ENCODE measurements at places on chromosomes 1 and 21. TPM values are rescaled to one million over a fixed set of nuclear protein-coding genes. Genes with fewer than 3 reads are reported as not detected.

ATP6V1G3 gene
- not detected for polyA plus RNA-seq

ZBTB48 gene
- 94.2 TPM for polyA plus RNA-seq

CYP4A11 gene
- not detected for polyA plus RNA-seq

IRF6 gene
- 0.62 TPM for polyA plus RNA-seq

HES4 gene
- polyA plus RNA-seq: 1.4 TPM

SLC25A34 gene
- polyA plus RNA-seq: 1.8 TPM

COL11A1 gene
- polyA plus RNA-seq: not detected

LHX8 gene
- not detected for polyA plus RNA-seq

CHIA gene
- polyA plus RNA-seq: not detected

MYCL gene
- 74.7 TPM for polyA plus RNA-seq

DNA sequence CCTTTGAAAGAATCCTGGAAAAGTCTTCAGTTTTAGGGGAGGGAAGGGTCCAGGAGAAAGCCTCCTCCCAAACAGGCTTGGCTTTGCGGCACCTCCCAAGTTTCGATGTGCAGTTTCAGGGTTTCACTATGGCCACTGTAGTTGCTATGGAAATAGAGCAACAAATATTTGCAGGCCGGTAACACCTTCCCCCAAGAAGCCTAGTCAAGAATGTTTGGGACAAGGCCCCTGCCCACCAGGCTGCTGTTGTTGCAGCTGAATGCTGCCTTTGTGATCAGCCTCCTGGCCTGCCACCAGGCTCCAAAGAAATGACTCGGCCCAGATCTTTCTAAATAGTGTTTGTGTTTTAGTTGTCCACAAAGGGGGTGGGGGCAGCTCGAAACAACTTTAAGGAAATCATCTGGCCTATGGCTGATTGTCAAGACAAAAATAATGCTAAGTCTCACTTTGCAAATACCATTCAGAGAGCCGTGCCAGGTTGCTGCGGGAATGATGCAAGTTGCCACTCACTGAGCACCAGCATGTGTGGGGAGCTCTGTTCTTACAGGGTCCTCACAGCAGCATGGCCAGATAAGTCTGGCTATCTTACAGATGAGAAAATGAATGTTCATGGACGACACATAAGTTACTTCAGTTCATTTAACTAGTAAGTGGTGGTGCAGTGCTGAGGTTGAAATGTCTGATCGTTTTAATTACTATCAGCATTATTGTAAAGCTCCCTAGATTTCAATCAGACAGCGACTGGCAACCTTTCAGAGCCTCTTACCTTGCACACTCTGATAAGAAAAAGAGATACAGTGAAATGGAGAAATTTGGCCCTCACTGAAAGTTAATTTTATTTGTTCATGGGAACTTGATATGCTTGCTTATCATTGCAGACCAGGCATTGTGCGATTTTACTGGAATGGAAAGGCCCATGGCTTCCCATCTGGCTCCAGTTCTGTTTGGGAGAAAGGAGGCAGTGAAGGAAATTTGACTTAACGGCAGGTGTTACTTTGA is 91.2 kb upstream of the JUN start:
- DNase-seq: no peak

GRCh38 chr1:30377230-30378002 is 346.0 kb downstream of the MATN1 start:
- DNase-seq: no peak

DNA sequence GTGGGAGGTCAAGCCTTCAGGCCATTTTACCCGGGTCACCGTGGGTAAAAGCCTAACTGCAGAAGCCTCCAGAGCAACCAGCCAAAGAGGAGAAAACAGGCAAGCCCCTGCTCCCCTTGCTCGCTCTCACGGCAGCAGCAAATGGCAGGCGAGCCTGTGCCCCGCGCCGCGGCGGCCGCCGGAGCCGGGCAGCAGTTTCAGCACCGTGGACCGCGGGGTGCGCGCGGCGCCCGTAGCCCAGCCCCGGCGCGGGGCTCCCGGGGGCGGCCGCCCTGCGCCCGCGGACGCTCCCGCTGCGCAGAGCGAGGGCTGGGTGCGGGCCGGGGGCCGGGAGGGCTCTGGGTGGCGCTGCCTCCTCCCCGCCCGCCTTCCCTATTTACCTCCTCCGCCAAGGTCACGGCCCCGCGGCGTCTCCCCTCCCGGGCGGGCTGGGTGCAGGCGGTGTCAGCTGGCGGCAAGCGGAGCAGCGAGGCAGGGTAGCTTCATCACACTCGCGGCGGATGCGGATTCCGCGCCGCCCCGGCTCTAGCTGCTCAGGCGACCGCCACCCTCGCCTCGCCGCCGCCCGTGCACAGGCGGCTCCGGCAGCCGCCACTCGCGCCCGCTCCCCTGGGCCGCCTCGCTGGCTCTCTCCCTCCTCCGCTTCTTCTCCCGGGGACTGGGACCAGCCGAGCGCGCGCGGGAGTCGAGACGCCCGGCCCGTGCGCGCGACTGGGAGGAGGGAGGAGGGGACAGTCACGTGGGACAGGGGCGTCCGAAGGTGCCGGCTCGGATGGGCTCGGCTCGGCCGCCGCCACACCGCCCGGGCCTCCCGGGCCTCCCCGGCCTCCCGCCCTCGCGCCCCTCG is at the start of gene RGS7:
Gene RGS7, minus strand, starts transcription at position 687 of the 847 bp plus-strand sequence.
- DNase-seq: no peak

DNA sequence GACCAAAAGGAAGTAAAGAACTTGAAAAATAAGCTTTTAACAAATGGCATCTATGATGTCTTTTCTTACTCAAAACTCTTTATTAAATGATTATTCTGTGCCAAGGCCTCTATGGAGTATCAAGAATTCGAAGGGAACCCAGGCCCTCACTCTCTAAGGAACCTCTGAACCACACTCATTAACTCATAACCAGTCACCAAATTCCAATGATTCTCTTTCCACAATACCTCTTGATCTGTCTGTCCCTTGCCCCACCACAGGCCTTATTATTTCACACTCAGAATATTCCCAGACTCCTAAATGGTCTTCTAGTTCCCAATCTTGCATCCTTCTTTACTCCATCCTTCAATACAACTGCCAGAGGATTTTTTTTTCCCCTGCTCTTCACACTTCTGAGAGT is 37.0 kb downstream of the PCSK9 start:
- DNase-seq: no peak

DNA sequence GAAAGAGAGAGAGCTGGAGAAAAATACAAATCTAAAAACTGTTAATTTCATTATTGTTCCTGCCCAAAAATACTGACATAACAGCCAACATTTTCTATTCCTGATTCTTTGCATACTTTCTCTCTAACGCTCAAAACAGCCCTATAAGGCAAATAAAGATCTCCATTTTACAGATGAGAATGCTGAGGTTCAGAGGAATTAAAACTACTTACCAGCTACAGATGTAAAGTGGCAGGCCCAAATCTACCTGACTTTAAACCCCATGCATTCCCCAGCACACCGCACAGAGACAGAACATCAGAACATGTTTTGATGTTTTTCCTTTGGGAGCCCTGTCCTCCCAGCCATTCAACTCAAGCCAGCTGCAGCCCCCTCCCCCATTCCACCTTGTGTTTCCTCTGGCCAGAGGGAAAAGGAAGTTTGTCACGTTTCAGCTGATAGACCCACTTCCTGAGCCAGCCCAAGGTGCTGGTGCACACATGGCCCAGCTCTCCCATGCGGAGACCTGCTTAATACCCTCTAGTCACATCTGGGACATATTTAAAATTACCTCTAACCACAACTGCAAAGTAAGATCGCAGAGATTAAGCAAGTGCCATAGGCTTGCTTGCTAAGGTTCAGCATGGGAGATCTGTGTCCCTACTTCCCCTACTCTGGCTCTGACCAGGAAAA is 133.1 kb upstream of the NFIA start:
- DNase-seq: no peak

DNA sequence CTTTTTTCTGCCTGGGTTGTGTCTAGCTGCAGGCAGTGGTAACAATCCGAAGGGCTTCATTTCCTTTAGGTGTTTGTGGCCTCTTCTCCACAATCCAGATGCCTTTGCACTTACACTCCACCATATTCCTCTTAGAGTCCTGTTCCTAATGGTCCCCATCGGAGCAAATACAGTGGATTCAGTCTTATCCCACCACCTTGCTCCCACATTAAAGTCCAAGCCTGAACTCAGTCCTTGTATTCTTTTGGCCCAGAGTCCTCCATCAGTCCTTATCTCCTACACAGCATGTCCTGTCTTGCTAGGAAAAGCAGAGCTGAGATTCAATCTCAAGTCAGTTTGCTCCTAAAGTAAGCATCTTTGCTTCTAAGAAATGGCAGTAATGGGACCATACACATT is 8.8 kb downstream of the CYP2J2 start:
- DNase-seq: no peak

GRCh38 chr1:34037109-34037508 is 127.9 kb downstream of the CSMD2 start:
- DNase-seq: no peak

GRCh38 chr1:77064246-77064645 is 155.0 kb downstream of the PIGK start:
- no peak for DNase-seq

DNA sequence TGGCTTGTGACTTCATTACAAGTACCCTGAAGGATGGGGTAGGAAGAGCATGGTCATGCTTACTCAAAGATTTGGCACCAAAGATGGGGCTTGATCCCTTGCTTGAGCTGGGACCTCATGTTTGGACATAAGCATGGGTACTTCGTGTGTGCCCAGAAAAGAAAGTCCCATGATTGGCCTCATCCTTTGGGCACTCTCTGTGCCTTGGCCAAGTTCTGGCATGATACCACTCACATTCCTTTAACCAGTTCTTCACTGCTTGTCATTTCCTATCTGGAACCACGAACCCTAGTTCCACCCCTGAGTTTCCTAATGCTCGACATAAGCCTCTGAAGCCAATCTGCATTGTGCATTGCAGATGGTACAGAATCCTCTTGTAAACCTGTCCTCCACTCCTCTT is 107.0 kb downstream of the NAV1 start:
- no peak for DNase-seq

DNA sequence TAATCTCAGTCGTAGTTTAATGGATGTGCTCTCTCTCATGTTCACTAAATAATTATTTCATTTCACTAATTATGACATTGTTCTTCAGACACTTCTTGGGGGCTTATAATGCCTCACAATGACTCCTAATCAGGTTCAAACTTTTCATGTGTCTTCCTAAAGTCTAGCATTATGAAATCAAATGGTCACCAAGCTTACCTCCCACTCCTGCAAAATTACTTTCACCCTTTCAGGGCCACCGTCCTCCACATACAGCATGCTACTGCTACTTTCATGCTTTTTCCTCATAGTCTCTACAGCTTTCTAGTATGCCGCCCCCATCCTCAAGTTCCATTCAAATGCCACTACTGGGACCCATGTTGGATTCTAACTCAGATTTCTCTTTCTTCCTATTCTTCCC is 59.8 kb upstream of the C1orf53 start:
- no peak for DNase-seq

GRCh38 chr1:42152119-42152518 is 1.1 kb upstream of the GUCA2B start:
- no peak for DNase-seq

DNA sequence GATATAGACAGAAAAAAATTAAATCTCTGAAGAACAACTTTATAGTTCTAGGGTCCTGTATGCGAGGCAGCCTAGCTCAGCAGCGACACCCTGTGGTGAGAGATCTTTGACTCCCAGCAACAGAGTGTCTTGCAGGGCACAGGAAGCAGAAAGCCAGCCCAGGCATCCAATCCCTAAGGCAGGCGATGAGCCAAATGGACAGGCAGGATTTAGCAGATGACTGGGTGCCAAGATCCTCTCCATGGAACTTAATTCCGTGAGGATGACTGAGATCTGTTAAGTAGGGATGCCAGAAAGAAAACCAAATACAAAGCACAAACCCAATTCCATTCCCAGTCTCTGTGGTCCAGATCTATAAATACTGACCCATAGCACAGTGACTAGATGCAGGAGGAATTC is 38.8 kb downstream of the HLCS start:
- DNase-seq: peak; percentile 44

GRCh38 chr1:53987880-53988279 is 30.1 kb downstream of the LDLRAD1 start:
- no peak for DNase-seq

DNA sequence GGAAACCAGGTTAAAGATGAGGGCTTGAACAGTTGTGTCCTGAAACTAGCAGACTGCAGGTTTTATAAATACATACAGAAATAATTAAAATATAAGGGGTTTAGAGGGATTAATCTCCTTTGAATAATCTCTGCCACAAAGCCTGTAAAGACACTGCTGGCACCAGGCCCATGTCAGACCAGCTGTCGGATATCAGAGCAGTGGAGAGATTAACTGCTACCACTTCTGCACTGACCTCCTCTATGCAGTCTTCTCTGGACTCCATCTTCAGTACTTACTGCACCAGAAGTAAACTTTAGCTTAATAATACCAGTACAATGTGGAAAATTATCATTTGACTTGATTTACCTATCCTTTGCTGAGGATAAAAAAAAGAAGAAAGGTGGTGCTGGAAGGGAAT is 128.6 kb downstream of the LHX4 start:
- DNase-seq: no peak

- no peak for DNase-seq
These were observed 16.4 kb downstream of the S100A7 start for GRCh38 chr1:153444078-153444477.

- DNase-seq: no peak
These were observed 152.2 kb downstream of the SIPA1L2 start for GRCh38 chr1:232477728-232478127.

DNA sequence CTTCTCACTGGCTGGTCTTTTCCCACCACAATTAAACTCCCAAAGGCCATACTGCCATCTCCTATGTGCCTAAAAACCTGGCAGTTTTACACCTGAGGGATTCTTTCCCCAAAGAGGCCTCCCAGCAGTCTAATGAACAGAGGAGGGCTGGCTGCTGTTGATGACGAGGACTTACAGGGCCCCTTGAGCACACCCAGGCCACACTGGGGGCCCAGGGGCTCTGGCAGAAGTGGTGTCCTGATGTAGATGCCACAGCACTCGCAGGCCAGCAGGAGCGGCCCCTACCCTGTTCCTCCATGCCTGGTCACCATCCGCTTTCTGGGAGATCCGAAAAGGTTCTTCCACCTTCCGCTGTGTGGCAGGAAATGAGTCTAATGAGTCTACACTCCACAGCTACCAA is 24.2 kb downstream of the POFUT2 start:
- DNase-seq: no peak

GRCh38 chr1:236681219-236681618 is 5.1 kb upstream of the ACTN2 start:
- no peak for DNase-seq

GRCh38 chr1:31577515-31578192 is 1.3 kb downstream of the TINAGL1 start:
- DNase-seq: no peak

DNA sequence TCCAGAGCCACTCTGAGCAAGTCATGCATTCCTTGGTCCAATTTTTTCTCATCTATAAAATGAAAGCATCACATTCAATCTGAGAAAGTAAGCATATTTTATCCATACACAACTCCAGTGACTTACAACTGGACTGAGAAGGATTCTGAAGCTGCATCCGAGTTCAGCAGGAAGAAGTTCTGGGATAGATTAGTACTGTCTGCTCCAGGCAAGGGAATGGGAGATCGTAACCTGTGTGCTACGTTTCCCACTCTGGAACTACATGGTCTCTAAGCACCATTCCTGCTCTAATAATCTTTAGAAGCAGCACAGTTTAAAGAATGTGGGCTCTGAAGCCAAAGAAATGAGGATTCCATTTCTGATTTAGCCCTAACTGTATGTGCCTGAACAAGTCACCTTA is 79.4 kb downstream of the LACTBL1 start:
- no peak for DNase-seq

Data from CD14-positive monocyte (primary cell).